ENCODE measurements at places on chromosomes 1 and 21. TPM values are rescaled to one million over a fixed set of nuclear protein-coding genes. Genes with fewer than 3 reads are reported as not detected.

DNA sequence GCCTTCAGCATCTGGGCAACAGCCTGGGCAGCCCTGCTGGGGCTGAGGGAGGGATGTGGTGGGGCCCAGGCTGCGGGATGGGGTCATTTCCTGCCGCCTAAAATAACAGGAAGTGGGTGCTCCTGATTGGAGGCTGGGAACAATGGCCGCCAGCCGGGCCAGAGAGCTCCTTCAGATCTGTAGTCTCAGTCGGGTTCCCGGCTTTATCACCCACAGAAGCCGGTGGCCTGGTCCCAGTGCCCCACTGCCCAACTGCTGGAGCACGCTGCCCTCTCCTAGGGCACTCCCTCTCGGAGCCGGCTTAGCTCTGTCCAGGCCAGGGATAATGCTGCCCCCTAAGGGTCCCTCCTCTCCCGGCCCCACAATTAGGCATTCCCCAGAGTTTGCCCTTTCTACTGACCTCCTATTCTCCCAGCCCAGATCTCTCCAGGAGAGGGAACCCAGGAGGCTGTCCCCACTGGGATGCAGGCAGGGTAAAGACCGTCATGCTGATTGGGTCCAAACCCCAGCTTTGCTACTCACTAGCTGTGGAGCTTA, 5.1 kb downstream of the MAP7D1 start:
- no peak for DNase-seq

DNA sequence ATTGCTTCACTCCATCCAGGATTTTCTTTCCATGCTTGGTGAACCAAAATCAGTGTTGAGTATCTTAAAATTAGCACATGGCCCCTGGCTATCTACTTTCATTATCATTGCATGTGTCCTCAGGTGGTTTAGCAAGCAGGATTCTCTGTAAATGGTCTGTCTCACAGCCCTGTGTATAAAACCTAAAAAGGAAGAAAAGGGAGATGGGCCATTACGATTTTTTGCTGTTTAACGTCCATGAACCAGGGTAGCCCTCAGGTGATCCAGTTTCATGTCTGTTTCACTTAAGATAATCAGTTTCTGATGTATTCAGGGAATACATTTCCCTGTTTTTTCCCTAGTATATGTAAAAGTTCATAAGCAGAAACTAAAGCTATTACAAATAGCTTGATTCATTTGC, 238.2 kb downstream of the NFIA start:
- DNase-seq, result no peak

The CRYAA gene
- total RNA-seq, result not detected

DNA sequence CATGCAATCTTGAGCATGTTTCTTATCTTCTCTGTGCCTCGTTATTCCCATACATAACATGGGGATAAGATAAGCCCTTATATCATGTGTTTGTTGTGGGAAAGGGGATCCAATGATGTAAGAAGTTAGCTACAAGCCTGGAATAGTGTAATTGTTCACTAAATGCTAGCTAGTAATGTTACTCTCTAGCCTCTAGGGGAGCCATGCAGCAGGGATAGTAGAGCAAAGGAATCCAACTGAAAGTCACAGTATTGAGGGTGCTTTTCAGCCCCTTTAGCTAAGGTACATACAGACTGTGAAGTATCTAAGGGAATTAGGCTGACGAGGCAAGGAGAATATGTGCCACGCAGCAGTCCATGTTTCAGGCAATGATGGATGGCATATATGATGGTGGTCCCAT, 46.9 kb downstream of the IL23R start:
- no peak for DNase-seq

The SLC9A1 gene
- 5.8 TPM for total RNA-seq

DNA sequence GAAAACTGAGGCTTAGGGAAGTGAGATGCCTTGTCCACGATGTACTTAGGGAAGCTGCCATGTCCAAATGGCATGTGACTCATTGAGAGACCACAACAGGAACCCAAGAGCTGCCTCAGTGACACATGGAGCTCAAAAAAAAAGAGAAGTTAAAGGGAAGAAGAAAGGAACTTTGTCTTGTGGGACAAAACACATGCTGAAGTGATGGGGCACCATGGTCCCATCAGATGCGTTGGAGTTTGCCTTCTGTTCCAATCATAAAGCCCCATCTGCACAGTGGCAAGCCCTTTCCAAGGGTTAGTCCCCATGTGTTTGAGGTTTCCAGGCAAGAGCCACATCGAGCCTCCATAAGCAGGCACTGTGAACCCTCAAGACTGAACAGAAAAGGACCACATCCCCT, 8.0 kb downstream of the MED8 start:
- no peak for DNase-seq

The RBP7 gene
- 11.6 TPM for total RNA-seq

The ATXN7L2 gene
- 2.6 TPM for total RNA-seq

- DNase-seq, result no peak
These were observed 470.0 kb upstream of the VAMP3 start for GRCh38 chr1:7300893-7301663.

DNA sequence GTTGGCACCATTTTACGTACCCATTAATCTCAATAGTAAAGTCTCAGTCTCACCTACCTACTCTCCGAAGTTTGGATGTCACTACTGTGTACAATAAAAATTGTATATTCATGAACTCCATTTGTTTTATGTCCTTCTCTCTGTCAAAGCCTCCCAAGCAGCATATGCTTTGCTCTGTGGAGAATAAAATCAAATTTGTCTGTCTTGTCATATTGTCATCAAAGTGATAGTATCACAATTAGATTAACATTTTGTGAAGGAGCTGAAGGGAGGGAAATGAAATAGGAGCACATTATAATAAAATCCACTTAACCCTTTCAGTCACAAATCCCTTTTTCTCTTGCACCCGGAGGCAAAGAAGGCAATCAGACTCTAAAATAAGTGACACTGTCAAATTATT, 177.1 kb upstream of the RRP15 start:
- DNase-seq, result no peak

The S100A14 gene
- total RNA-seq, result 141 TPM

DNA sequence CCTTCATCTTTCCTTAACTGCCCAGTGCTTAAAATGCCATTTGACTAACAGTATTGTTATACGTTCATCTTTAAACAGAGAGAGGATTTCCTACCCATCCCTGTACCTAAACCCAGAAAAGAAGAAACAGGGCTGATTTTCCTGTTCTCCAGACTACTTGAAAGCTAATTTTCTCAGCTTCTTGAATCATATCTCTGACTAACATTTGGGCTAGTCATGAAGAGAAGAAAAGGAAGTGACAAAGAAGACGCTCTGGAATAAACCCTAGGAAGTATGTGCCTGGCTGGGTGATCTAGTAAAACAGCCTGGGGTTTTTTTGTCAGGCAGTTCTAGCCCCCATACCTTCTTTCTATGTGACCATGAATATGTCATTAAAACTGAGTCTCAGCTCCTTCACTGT, 44.8 kb upstream of the SGIP1 start:
- DNase-seq, result no peak

- DNase-seq, result no peak
These were observed 317.2 kb upstream of the C1orf87 start for GRCh38 chr1:60390593-60391282.

All from skin of body (tissue), 3 donors.